Right ventricle myocardium superior (tissue), 1 donor: ENCODE measurements at places on chromosomes 12 and 14. TPM values are rescaled to one million over a fixed set of nuclear protein-coding genes. Genes with fewer than 3 reads are reported as not detected.

The HOXC12 gene
- total RNA-seq = not detected

GRCh38 chr14:51680031-51680430 is 28.3 kb downstream of the FRMD6 start:
- no peak for DNase-seq

The RAB15 gene
- 7.5 TPM for total RNA-seq

DNA sequence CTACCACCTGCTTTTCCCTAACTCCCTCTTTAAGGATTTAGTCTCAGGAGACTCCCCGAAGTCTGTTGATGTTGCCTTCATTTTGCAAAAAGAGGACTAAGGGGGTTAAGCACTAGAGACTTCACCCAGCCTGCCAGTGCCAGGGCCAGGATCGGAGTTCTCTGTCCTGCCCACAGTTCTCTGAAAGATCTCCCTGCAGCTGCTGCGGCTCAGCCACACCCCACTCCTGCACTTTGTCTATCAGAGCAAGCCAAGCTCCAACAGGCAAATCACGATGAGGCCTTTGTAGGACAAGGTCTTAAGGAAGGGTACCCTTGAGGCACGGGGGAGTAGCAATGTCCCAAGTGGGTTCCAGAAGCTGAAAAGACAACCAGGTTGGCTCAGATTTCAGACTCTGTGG is 148.8 kb upstream of the EGLN3 start:
- DNase-seq = no peak
